SK-N-SH (cell line): ENCODE measurements at places on chromosomes 1 and 21. TPM values are rescaled to one million over a fixed set of nuclear protein-coding genes. Genes with fewer than 3 reads are reported as not detected.
A peak's percentile ranks its signal among the peaks of the same experiment; 100 is the strongest.

- peaks cover 4% of the 10 kb centered on the region for H3K36me3 ChIP-seq
- H3K27me3 ChIP-seq, result no peaks in the 10 kb centered on the region
- H3K27ac ChIP-seq, result no peak overlapping the region
- no peak for DNase-seq
Measured at GRCh38 chr1:236526079-236526478, 2.3 kb downstream of the LGALS8 start.

GRCh38 chr1:119298687-119299303 is 69.8 kb upstream of the HAO2 start:
- H3K4me3 ChIP-seq, result no peak overlapping the region
- H3K27ac ChIP-seq, result peak overlapping the region; percentile 16; the same call in 1 of the 2 replicates
- no peak for DNase-seq
- no peaks in the 10 kb centered on the region for H3K36me3 ChIP-seq

- no peak overlapping the region for H3K4me3 ChIP-seq
- H3K36me3 ChIP-seq, result no peaks in the 10 kb centered on the region
- DNase-seq, result no peak
- H3K27ac ChIP-seq, result no peak overlapping the region
- no peaks in the 10 kb centered on the region for H3K4me1 ChIP-seq
Measured at GRCh38 chr1:27689423-27690173, 17.6 kb upstream of the IFI6 start.

- no peak overlapping the region for H3K27ac ChIP-seq
- H3K4me3 ChIP-seq, result no peak overlapping the region
- no peaks in the 10 kb centered on the region for H3K36me3 ChIP-seq
- no peaks in the 10 kb centered on the region for H3K4me1 ChIP-seq
- no peaks in the 10 kb centered on the region for H3K27me3 ChIP-seq
Measured at GRCh38 chr1:1024771-1025699, 5.1 kb downstream of the AGRN start.

- H3K27me3 ChIP-seq, result no peaks in the 10 kb centered on the region
- no peak for DNase-seq
- peaks cover 12% of the 10 kb centered on the region for H3K4me1 ChIP-seq
- H3K4me3 ChIP-seq, result peak overlapping the region; percentile 79
Measured at GRCh38 chr1:43947061-43947873, 517 bp downstream of the IPO13 start.

DNA sequence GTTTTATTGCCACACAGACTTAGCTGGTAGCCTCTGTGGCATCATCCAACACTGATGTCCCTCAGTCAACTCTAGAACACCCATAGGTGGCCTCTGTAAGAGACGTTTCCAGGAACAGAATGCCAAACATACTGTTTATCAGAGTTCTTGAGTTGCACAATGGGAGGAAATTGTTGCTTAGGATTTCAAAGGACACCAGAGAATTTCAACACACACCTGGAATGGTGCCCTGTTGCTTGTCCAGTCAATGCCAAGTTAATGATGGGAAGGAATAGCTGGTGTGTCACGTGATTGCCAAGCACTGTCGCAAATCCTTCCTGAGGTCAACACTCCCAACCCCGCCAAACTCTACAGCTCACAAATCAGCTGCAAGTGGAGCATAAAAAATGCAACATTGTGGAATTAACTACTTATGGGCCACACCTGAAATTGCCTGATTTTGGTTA is 28.6 kb upstream of the DUSP23 start:
- DNase-seq, result no peak
- H3K36me3 ChIP-seq, result no peaks in the 10 kb centered on the region
- H3K4me3 ChIP-seq, result no peak overlapping the region
- no peak overlapping the region for H3K27ac ChIP-seq
- peaks cover 8% of the 10 kb centered on the region; the same call in 1 of the 2 replicates for H3K27me3 ChIP-seq

- H3K36me3 ChIP-seq, result no peaks in the 10 kb centered on the region
- no peaks in the 10 kb centered on the region for H3K27me3 ChIP-seq
- DNase-seq, result no peak
- H3K4me3 ChIP-seq, result no peak overlapping the region
Measured at GRCh38 chr1:210364479-210364878, 35.8 kb downstream of the HHAT start.

DNA sequence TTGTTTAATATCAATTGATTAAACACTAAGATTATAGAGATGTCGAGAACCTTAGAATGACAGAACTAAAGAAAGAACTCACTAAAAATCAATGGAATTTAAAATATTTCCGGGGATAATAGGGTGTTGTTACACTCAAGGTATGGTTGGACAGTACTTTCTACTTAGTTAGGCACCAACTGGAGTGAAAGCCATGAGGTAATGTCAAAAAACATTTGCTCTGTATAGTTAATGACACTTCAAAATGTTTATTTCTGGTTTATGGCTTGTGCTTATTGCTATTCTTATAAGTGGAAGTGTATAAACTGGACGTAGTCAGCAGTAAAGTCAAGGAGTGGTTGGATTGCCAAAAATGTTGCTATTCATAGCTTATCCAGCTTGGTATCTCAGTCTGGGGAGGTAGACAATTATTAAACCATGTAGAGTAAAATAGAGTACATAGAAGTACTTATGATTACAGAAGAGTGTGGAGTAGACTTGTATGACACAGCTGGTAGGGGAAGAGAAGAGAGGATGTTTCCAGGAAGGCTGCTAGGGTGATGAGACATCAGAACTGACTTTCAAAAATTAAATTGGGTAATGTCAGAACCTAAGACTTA is 56.5 kb upstream of the BMP8A start:
- DNase-seq, result no peak
- H3K4me1 ChIP-seq, result no peaks in the 10 kb centered on the region
- no peak overlapping the region for H3K27ac ChIP-seq
- no peak overlapping the region for H3K4me3 ChIP-seq

GRCh38 chr1:225754940-225755641 is 22.5 kb upstream of the SRP9 start:
- no peaks in the 10 kb centered on the region for H3K27me3 ChIP-seq
- H3K4me1 ChIP-seq, result peaks cover 10% of the 10 kb centered on the region
- no peak for DNase-seq
- H3K27ac ChIP-seq, result peak overlapping the region; percentile 74
- no peaks in the 10 kb centered on the region for H3K36me3 ChIP-seq

Gene GSTM1
- not detected in 2 replicates for polyA plus RNA-seq

Gene LY9
- not detected in 2 replicates for polyA plus RNA-seq

Gene FCGR3A
- not detected in 2 replicates for polyA plus RNA-seq

Gene DISP3
- polyA plus RNA-seq, result 0.08 and 0.15 TPM in 2 replicates

Gene NR1I3
- not detected in 2 replicates for polyA plus RNA-seq

Gene B3GALT2
- 0.23 and 0.37 TPM in 2 replicates for polyA plus RNA-seq
